Activated CD4-positive, alpha-beta T cell treated with anti-CD3 and anti-CD28 coated beads, Interleukin-2, amount 50 U/mL, for 24 hours (primary cell): ENCODE measurements at places on chromosomes 7 and 10.

- DNase-seq, result no peak
Observed at GRCh38 chr10:30842894-30843293, 188.8 kb downstream of the ZNF438 start.

DNA sequence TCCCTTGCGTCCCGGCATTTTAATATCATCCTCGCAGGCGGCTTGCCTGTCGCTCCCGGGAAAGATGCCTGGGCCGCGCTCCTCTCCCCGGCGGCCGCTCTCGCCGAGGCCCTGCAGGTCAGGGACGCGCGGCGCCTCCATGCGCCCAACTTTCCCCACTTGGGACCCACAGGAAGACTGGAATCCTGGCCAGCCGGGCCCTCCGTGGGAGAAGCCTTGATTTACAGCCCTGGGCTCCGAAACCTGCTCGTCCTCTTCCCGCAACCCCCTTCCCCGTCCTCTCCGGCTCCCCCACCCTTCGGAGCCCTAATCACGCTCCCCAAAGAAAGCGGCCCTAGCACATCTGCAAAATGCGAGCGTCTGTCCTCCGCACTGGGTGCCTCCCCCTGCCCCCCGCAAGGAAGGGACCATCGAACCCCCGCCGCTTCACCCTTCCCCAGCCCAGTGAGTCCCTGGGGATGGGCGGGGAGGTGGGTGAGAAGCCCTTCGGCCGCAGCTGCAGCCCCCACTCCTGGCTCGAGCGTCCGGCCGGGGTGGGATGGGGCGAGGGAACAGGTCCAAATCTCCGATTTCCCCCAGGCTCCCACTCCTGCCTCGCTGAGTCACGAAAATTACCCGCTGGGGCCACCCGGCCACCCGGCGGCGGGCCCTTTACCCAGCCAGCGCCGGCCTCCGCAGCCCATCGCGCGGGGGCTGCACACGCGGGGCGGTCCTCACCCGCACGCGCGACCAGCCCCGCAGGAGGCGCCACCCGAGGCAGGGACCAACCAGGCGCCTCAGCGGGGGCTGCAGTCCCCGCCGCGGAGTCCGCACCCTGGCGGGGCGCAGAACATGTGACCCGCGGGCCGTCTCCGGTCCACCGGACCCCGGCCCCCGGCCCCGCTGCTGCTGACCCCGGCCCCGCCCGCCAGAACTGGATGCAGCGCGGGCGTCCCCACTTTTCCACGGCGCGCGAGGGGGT lies 695 bp downstream of the HSPA12A start:
- DNase-seq, result no peak

- no peak for DNase-seq
Observed at GRCh38 chr7:98968621-98969020, 90.3 kb downstream of the TRRAP start.

DNA sequence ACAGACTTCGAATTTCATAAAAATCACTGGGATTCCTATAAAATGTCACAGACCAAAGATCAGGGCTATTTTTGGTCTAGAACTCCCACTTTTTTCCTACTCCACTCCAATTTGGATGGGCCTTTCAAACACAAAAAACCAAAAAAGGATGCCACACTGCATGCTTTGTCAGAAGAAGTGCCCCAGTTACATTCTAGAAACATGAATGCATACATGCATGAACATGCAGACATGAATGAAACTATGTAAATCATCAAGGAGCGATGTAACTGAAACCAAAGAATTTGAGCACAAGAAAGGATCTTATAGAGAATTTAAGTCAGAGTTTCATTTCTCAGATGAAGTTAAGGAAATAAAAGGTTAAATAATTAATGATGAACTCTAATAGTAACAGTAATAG lies 31.8 kb upstream of the FAM133B start:
- DNase-seq, result no peak

GRCh38 chr10:78904196-78904595 lies 164.6 kb upstream of the ZMIZ1 start:
- no peak for DNase-seq

GRCh38 chr10:84341983-84342382 lies 13.6 kb downstream of the CCSER2 start:
- no peak for DNase-seq

- DNase-seq, result no peak
Observed at GRCh38 chr10:416091-416515, 273.4 kb downstream of the DIP2C start.

DNA sequence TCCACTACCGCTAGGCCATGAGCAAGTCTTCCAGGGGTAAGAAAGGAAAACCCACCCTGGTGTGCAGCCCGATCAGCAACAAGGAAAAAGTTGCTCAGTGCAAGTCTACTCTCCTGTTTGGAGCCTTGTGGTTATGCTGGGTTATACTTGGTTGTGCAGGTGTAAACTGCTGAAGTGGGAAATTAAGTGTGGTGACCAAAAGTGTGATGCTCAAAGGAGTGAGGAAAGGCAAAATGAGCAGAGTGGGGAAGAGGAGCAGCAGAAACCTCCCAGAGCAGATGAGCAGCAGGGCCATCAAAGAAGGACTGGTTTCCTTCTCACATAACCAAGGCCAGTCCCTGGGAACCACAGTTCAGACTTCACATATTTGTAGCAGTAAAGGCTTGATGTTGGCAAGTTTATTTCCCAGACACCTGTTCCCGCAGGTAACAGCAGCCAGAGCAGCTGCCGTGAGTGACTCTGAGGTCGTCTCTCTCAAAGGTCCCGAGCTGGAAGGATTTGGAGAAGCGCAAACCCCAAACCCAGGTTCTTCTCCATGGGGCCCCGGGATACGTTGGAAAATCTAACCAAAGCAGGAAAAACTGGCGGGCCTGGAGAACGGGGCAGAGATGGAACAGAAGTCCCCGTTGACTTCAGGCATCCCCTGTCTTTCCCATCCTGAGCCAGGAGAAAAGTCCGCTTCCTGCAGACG lies 607 bp upstream of the SMO start:
- no peak for DNase-seq

DNA sequence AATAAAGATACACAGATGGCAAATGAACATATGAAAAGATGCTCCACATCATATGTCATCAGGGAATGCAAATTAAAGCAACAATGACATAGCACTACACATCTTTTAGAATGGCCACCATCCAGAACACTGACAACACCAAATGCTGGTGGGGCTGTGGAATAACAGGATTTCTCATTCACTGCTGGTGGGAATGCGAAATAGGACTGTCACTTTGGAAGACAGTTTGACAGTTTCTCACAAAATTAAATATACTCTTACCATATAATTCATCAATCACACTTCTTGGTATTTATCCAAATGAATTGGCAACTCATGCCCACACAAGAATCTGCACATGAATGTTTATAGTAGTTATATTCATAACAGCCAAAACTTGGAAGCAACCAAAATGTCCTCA lies 68.2 kb downstream of the NPSR1 start:
- DNase-seq, result no peak

DNA sequence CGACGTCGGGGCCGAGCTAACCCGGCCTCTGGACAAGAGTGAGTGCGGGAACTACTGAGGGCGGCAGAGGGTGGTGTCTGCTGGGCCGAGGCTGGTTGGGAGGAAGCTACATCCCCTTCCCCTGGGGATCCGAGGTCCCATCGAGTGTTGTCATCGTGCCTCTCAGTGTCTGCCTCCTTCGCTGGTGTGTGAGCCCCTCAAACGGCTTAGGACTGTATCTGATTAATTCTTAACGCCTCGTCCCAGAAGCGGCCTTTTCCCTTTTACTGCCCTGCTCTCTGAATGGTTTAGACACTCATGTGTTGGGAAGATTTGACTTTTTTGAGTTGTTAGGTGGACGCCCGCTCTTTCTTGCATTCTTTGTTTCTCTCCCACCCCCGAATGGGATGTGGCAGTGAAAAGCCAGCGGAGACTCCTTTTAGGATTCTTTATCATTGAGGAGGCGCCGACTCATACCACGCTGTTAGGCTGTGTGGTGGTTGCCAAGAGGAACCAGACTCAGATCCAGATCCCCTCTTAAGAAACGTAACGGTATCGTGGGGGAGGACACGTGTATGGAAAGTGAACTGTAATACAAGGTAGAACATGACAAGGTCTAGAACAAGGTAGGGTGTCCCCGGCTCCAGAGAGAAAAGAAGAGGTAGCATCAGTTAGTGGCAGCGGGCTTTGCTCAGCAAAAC lies 631 bp downstream of the SUPV3L1 start:
- peak; percentile 2 for DNase-seq

GRCh38 chr7:18849130-18849529 lies 268.3 kb downstream of the TWIST1 start:
- DNase-seq, result no peak

DNA sequence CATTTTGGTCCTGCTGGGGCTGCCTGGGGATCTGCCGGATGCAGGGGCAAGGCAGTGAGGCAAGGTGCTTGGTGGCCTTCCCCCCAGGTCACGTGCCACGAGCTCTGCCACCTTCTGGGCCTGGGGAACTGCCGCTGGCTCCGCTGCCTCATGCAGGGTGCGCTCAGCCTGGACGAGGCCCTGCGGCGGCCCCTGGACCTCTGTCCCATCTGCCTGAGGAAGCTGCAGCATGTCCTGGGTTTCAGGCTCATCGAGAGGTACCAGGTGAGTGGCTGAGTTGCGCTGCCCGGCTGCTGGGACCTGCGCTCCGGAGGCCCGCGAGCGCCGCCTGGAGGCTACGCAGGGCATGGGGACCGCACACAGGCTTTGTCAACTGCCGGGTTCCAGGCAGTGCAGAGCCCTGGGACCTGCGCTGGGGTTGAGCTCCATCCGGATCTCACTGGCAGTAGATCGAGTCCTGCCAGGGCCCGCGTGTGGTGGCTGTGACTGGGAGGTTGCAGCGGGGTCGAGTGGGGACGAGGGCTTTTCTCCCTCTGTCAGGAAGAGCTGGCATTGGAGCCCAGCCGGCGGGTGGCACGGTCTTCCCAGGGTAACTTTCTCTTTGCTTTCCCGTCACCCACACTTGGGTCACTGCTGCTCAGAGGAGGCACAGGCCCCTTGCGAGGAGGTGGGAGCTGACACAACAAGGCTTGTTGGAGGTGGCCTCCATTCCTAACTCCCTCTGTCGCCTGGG lies 21.7 kb downstream of the AMZ1 start:
- peak; percentile 65 for DNase-seq

DNA sequence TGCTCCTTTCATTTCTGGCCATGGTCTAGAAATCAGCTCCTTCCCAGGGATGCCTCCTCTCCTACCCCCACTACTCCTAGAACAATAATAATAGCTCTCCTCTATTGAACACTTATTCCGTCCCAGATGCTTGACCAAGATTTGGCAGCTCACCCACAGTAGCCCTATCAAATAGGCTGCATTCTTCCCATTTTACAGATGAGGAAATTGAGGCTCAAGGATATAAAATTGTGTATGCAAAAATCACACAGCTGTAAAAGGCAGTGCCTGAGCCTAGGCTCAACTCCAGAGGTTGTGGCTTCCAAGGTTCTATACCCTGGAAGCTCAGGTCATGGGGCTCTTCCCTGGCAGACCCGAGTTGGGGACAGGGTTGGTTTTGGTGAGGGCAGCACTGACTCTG lies 82.3 kb downstream of the C10orf105 start:
- no peak for DNase-seq

GRCh38 chr7:25579778-25580075 lies 351.4 kb upstream of the NPVF start:
- DNase-seq, result no peak

DNA sequence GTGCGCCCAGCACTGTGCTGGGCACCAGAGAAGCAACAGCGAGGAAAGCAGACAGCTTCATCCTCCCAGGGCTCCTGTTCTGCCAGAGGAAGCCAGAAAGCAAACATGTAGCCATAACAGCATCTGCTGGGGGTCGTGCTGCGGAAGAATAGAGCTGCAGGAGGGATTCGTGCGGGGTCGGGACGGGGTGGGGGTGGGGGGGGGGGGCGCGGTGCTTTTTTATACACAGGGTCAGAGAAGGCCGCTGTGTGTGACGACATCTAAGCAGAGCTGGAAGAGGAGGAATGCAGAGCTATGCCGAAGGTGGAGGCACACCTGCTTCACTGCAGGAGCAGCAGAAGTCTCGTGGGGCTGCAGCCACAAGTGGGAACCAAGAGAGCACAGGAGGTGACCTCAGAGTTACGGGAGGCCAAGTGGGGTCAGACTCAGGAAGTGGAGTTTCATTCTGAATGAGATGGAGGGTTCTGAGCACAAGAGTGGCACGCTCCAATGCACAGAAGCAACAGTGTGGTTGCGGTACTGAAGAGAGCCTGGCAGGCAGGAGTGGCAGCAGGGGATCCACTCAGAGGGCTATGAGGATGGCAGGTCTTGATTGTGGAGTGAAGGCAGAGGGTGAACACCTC lies 11.1 kb downstream of the PKD1L1 start:
- DNase-seq, result no peak

GRCh38 chr10:69861251-69862240 lies 59.8 kb downstream of the COL13A1 start:
- DNase-seq, result no peak

DNA sequence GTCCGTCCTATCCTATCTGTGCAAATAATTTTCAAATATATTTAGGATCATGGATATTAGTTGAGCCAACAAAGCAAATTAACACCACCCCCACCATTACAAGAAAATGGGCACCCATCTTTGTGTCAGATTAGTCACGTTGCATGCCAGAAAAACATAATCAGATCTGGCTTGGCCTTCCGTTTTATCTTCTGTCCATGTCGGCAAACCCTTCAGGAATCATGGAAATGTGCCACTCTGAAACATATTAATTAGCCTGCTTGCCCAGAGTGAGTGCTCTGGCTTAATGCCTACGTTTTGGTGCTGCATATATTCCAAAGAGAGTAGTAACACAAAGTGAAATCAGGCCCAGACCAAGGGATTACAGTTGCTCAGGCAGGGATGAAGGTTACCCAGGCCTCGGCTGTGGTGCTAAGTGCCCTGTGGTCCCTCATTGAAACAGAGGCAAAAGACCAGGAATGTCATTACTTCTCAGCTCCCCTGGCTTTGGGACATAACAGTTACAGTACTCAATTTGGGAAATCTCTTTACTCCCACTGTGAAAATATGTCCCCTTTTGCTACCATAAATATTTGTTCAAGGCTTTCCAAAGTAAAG lies 154.0 kb upstream of the LSM8 start:
- no peak for DNase-seq

- no peak for DNase-seq
Observed at GRCh38 chr7:66837007-66837406, 84.0 kb upstream of the TMEM248 start.

DNA sequence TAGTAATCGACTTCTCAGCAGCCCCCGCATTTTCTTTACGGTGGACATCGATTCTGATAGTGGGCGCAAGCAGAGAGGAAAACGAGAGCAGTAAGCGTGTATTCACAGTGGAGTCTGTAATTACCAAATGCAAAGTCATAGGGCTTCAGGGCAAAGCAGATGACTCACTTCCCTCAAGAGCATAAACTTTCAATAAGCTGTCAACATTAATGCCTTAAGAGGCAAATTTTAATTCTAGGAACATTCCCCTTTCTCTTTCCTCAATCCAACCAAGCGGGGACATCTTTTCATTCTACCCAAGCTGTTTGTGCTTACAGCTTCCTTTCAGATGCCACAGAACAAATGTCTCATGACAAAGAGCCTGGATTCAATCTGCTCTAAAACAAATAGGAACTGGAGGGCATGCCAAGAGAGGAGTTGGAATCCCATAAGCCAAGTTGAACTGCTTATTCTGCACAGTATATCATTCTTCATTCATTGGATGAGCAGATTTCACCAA lies 48.6 kb downstream of the MALSU1 start:
- no peak for DNase-seq

- no peak for DNase-seq
Observed at GRCh38 chr10:130193493-130194193, 57.5 kb downstream of the GLRX3 start.
